ENCODE measurements at places on chromosomes 12 and 14.

DNA sequence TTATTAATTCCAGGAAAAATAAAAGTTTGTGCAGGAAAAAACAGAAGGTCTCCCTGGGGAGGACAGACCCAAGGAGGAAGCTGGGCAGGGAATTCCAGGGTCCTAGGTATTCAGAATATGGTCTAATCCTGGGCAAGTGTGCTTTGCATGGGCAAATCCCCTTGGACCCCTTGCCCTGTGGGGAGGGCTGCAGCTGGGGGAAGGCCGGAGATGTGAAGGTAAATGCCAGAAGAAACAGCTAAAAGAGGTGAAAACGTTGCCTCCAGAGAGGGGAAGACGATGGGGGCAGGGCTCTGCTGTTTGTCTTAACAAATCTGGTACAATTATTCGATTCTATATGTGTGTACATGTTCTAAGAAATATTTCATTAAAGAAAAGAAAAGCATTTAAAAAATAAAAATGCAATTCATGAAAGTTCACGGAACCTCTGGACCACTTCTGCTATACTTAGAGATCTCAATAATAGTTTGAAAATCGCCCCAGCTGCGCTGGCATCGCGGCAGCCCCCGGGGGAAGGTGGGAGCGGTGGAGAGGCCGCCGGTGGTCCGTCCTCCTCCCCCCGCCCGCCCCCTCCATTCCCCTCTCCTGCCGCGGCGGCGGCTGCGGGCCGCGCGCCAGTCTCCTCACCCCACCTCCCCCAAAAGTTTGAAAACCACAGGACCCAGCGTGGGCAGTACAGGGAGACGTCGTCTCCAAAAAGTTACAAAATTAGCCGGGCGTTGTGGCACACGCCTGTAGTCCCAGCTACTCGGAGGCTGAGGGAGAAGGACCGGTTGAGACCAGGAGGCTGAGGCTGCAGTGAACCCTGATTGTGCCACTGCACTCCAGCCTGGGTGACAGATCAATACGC lies 1.5 kb upstream of the PRPF40B start:
- no peak for DNase-seq

- DNase-seq: no peak
Observed at GRCh38 chr14:72404106-72404774, 472.0 kb downstream of the RGS6 start.

GRCh38 chr14:70893858-70894291 lies 13.4 kb upstream of the PCNX1 start:
- no peak for DNase-seq

DNA sequence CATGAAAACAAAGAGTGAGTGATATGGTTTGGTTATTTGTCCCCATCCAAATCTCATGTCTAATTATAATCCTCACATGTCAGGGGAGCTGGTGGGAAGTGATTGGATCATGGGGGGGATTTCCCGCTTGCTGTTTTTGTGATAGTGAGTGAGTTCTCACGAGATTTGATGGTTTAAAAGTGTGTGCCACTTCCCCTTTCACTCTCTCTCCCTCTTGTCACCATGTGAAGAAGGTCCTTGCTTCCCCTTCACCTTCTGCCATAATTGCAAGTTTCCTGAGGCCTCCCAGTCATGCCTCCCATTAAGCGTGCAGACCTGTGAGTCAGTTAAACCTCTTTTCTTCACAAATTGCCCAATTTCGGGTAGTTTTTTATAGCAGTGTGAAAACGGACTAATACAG lies 2.1 kb upstream of the ATXN7L3B start:
- no peak for DNase-seq

- no peak for DNase-seq
Observed at GRCh38 chr12:108768591-108769500, 37.5 kb upstream of the CORO1C start.

DNA sequence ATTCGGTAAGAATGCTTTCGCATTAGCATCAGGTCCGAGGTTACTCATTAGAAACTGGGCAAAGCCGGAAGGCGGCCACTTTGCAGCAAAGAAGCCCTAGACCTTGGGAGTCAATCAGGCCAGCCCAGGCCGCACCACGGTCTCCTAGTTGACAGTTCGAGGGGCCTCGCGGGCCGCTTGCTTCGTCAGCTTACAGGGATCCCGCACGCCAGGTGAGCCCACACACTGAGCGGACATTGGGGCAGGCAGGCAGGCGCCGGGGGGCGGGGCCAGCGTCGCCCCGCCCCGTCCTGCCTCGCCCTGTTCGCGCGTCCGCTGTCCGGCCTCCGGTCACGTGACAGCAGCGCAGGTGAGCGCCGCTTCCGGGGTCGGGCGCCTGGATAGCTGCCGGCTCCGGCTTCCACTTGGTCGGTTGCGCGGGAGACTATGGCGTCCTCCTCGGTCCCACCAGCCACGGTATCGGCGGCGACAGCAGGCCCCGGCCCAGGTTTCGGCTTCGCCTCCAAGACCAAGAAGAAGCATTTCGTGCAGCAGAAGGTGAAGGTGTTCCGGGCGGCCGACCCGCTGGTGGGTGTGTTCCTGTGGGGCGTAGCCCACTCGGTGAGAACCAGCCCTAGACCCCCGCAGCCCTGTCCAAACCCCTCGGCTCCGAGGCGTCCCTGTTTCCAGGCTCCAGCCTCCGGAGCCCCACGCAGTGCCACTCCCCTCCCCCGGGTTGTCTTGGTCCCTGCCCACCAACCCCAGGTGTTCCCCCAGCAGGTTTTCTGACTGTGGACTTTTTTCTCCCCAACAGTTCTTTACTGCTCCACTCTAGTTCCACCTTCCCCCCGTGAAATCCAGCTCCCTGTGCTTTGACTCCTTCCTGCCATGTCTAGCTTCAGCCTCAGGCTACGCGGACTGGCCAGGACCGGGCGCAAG lies at the start of gene PIP4K2C:
Gene PIP4K2C (plus strand): TSS at position 329 of the 918 bp plus-strand sequence. CDS start 98 bp downstream, at position 427.
- DNase-seq: peak; percentile 52

- no peak for DNase-seq
Observed at GRCh38 chr12:95715177-95715576, 75.4 kb downstream of the NTN4 start.

GRCh38 chr14:104687601-104688504 lies 1.6 kb upstream of the INF2 start:
- peak; percentile 83 for DNase-seq

GRCh38 chr14:103871596-103872480 lies 24.5 kb upstream of the PPP1R13B start:
- no peak for DNase-seq

DNA sequence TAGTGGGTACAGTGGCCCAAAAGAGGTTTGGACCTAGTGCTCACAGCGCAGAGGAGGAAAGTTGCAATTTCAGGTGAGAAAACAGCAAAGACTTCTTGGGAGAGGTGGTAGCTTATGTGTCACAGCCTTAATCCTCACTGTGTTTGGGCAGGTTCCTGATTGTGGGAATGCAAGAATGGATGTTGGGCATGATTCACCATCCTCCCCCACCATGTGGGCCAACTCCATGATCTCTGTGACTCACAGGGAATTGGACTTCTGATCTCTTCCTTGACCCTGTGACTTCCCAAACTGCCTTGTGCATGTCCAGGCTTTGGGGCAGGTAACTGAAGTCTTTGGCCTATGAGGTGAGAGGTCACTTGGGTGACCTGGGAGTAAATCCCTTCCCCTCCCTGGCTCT lies 1.8 kb upstream of the CHST11 start:
- peak; percentile 23 for DNase-seq

- no peak for DNase-seq
Observed at GRCh38 chr12:44384136-44384535, 492.0 kb downstream of the NELL2 start.

DNA sequence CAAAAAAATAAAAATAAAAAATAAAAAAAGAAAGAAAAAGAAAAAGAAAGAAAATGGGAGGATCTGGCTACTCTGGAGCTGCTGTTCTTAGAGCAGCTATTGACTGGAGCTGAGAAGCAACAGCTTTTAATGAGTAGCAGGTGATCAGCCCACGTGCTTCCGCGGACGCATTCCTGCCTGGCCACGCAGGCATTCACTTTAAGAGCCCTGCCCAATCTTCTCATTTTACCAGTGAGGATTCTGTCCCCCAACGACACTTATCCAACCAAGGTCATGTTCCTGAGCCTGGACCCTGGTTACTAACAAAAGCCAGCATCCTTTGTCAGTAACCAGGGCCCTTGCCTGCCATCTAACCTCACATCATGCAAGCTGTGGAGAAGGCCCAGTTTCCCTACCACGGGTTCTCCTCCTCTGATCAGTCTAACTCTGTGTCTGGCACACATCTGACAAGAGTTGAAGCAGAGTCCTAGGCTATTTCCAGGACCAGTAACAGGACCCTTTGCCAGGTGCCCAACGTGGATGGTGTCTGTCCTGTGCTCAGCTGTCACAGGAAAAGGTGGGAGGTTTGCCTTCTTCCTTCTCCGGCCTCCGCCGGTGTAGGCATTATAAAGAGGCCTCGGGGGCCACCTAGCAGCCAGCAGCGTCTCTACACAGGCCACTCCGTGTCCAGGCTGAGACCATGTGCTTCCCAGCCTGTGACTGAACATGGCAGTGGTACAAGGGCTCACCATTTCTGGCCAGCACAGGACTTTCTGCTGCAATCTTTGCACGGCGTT lies 60.9 kb upstream of the GPATCH2L start:
- DNase-seq: no peak

DNA sequence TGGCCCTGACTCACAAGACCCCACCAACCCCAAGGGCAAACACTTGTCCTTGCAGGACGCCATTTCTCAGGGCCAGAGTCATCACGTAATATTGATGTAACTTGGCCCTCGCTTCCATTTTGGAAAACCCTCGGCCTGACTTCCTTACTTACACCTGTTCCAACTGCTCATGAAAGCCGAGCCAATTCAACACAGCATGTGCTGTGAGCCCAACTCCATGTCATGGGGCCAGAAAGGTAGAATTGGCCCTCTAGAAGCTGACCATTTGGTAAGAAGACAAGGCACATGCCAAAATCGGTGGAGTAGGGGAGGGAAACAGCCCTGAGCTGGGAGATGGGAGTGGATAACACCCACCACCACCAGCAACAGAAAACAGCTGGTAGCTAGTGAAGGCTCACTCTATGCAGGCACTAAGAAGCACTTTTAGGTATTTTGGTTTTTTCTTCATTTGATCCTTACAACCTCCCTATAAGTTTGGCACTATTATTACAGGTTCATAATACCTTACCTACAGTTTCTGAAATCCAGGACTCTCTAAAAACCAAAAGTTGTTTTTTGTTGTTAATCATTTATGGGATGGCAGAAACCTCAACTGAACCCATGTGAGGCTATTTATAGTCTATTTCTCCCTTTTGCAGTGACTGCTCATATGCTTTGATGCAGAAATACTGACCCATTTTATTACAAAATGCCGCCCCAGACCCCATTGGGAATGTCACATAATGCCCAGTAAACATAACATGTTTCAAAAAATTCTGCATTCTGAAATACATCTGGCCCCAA lies 6.5 kb downstream of the TTC7B start:
- no peak for DNase-seq

DNA sequence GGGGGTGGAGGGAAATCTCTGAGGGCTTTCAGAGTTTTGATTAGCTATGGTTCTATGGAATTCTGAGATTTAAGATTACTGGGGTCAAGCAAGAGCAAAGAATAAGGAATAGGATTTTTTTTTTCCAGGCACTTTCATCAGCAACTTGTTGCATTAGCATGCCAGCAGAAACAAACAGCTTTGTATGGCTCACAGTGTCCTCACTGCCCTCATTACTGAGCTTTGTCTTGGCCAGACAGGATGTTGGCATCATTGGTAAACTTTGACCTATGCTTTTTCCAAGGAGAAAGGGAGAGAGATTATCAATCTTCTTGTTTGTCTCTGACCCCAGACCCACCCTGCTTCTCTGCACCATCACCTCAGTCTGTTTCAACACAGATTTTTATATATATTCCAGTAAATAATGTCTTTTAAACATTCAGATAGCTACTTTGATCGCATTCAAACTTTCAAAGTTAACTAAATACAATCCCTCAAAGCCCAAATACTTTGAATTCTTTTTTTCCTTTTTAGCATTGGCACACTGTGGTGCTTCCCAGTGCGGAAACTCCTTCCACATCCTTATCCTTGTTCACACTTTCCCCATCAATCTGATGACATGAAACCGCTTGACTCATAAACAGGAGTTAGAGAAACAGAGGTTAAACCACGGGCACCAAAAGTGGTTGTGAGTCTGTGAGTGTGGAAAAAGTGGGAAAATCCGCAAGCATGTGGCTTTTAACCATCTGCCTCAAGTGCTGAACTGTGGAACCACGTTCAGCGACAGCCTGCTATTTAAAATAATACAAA lies 282.2 kb upstream of the FAR2 start:
- no peak for DNase-seq

DNA sequence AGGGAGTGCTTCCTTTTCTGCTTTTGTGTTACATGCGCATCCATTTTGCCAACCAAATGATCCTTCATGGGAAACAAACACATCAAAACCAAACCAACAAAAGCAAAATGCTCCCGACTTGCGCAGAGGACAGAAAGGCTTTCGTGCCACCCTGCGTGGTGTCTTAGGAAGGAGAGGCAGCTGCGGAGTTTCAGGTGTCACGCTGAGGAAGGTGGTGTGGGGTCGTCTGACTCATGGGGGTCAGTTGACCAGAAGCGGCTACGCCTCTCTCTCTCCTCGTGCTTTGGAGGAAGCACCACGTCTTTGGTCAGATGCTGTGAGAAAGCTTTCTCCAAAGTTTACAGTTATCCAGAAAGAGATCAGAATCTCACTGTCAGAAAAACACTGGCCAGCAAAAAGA lies 7.9 kb downstream of the EMP1 start:
- no peak for DNase-seq

DNA sequence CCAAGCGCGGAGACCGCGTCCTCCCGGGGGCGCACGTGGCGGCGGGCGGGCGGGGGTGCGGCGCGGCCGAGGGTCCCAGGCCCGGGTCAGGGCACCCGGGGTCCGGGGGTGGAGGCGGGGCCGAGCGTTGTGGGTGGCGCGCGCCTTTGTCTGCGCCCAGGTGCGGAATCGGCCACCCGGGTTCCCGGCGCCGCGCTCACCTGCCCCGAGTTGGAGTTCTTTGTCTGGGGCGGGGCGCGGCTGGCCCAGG lies 50.1 kb downstream of the LRCOL1 start:
- DNase-seq: no peak

DNA sequence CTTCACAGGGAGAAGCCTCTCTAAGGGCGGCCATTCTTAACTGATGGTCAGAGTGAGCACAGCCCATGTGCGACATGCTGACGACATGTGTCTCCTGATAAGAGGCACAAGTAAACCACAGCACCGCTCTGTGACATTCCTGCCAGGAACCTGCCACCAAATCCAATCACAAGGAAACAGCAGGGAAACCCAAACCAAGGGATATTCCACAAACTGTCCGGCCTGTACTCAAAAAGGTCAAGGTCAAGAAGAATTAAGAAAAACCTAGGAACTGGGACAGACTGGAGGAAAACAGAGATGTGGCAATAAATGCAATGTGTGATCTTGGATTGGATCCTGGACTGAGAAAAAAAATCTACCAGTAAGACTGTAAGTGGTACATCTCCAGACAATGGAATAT lies 91.9 kb downstream of the SYNE3 start:
- no peak for DNase-seq

Data from H4 (cell line).